Suppressor macrophage treated with lipopolysaccharide for 4 hours (primary cell): ENCODE measurements at places on chromosomes 3 and 15.

DNA sequence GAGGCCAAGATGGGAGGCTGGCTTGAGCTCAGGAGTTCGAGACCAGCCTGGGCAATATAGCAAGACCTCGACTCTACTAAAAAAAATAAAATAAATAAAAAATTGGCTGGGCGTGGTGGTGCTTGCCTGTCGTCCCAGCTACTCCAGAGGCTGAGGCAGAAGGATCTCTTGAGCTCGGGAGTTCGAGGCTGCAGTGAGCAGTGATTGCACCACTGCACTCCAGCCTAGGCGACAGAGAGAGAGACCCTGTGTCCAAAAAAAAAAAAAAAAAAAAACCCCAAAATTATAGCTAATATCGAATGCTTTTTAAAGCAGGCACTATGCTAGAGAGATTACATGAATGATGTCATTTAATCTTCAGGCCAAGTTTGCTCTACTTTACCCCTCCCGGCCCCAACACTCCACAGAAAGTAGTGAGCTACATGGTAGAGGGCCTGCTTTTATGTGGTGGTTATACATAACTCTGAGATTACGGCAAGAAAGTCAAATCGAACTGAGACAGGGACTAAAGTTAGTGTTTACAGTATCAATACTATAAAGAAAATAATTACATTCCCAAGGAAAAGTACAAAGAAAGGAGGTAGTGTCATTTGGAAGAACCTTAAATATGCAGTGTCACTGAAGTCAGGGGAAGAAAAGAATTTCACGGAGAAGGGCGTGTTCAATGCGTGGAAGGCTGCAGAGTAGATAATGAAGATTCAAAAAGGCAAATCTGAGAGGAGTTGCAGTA, 1.1 kb downstream of the ADPGK start:
- DNase-seq: no peak

DNA sequence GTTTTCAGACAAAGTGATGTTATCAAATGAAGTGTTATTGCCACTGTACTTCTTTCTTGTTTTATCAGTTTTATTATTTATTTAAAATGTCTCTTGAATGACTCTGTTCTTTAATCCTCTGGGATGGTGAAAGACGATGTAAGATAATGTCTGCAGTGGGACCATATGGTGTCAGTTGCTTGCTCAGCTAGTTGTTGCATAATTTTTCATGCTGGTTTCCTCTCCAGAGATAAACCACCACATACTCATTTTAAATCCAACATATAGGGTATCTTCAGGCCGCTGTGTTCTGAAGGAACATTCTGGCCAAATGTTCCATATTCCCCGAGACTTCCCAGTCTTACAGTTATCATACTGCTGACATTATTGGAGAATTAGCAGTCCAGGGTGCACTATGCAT, 75.9 kb downstream of the GABRG3 start:
- DNase-seq: no peak

DNA sequence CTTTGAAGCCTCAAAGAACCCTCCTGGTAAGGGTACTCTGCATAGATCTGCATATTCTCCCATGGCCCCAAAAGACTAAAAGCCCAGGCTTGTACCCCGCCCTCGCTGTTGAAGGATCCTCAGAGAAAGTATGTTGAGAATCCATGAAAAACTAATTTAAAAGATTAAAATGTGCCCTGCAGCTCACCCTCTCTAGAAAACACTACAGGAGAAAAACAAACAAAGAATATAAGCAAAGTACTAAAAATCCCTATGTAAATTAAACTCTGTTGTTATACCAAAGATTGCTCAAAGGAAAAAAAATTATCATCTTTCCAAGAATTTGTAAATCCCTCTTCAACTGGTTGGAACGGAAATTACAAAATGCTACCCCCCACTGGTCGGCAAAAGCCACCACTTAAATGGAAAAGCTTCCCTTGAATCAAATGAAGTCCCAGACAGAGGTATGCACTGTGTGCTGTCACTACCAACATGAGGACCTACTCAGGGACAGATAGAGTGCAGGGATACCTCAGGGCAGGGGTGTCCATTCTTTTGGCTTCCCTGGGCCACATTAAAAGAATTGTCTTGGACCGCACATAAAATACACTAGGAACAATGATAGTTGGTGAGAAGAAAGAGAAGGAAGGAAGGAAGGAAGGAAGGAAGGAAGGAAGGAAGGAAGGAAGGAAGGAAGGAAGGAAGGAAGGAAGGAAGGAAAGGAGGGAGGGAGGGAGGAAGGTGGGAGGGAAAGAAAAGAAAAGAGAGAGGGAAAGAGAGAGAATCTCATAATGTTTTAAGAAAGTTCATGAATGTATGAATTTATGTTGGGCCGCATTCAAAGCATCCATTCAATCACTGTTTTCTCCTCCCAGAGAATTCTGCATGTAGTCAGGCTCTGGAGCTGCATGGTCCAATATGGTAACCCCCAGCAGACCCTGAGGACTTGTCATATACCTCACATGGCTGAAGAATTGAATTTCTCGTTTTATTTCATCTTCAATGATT, 88.1 kb downstream of the MAGI1 start:
- DNase-seq: no peak

GRCh38 chr3:113353678-113354077, 87.6 kb downstream of the CFAP44 start:
- DNase-seq: no peak

GRCh38 chr15:53400986-53401385, 358.5 kb downstream of the WDR72 start:
- no peak for DNase-seq

DNA sequence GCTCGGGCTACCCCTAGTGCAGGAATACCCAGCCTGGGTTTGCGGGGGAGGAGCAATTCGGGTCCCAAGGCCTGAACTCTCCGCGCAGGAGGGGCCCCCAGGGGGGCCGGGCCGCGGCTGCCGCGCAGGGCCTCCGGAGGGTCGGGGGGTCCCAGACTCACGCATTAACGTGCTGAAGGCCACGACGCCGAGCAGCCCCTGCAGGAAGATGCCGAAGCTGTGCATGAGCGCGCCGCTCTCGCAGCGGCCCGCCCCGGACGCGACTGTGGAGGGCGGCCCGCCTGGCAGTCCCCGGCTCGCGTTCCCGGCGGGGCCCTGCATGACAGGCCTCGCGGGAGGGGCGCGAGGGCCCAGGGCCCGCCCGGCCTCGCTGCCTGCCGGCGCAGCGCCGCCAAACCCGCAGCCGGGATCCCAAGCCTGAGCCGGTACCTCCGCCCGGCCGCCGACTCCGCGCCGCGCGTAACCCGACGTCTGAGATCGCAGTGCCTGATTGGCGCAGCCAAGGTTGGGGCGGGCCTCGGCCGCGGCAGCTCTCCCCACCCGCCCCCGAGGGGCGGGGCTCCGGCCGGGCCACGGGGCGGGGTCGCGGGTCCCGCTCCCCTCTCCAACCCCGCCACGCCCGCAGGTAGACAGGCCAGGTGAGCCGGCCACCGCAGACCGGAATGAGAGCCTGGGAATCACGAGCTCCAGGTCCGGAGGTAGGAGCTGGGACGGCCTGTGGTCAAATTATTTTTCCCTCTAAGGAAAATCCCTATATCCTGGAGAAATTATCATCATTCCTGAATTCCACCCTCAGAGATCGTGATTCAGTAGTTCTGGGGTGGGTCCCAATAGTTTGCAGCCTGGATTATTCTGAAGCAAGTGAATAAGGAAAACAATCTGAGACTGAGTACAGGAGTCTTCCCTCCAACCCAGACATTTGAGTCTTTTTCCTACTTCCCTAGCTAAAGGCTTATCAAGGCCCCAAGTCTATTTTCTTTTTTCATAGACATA, at the start of gene STIMATE:
STIMATE (minus strand) TSS at position 419 of the 993 bp plus-strand sequence; CDS start at position 321, 98 bp downstream.
- DNase-seq: peak; percentile 90

- DNase-seq: no peak
These were observed 4.7 kb downstream of the LRRC15 start for GRCh38 chr3:194364652-194365434.

- DNase-seq: no peak
These were observed 8.6 kb downstream of the LPCAT4 start for GRCh38 chr15:34358367-34358766.

DNA sequence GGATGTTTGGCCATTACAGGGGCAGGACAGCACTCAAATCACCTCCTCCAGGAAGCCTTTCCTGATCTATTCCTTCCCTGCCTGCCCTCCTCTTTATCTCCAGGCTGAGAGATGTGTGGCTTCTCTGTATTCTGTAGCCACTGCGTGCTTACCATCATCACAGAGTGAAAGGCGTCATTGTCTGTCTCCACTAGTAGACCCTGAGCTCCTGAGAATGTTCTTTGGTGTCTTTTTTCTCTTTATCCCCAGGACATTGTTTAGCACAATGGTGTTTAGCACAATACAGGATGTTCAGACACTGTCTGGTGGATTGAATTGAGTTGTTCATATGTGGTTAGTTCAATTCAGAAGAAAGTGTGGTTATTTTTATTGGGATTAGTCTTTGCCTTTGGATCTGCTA, 26.2 kb upstream of the LARS2 start:
- no peak for DNase-seq

GRCh38 chr15:70023064-70023768, 74.5 kb downstream of the TLE3 start:
- peak; percentile 68 for DNase-seq

- DNase-seq: no peak
These were observed 751.5 kb downstream of the SQOR start for GRCh38 chr15:46386356-46386755.

GRCh38 chr15:49215768-49216739, 46.0 kb downstream of the GALK2 start:
- no peak for DNase-seq

DNA sequence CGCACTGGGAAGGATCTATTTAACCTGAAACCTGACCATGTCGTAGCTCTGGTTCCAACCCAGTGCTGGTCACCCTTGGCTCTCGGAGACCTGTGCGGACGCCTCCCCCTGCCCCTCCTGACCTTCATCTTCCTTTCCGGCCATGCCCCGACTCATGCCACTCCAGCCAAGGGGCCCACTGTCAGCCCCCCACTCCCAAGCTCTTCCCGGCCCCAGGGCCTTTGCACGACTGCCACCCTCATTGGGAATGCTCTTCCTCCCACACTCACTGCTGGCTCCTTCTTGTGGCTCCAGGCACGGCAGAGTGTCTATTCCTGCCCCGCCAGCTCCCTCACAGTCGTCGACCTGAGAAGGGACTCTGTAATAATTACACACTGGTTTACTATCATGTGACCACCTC, 9.4 kb upstream of the IQSEC1 start:
- DNase-seq: no peak

GRCh38 chr3:75048650-75049049, 434.2 kb upstream of the CNTN3 start:
- DNase-seq: no peak

- DNase-seq: no peak
These were observed 50.5 kb upstream of the UBP1 start for GRCh38 chr3:33490641-33491241.

DNA sequence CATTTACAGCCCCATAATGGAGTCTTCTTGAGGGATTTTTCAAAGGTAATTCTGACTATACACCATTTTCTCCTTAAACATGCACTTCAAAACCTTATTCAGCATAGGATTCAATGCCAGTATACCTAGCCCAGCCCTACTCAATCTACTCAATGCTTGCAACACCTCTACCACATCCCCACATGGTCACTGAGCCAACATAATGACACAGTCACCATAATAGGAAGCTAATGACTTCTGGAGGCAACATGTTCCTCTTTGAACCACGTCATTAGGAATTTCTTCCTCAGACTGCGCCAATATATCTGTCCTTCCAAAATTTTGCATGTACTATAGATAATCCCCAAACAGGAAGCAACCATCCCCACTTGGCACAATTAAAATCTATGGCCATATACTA, 153.9 kb upstream of the SETMAR start:
- DNase-seq: peak; percentile 19

DNA sequence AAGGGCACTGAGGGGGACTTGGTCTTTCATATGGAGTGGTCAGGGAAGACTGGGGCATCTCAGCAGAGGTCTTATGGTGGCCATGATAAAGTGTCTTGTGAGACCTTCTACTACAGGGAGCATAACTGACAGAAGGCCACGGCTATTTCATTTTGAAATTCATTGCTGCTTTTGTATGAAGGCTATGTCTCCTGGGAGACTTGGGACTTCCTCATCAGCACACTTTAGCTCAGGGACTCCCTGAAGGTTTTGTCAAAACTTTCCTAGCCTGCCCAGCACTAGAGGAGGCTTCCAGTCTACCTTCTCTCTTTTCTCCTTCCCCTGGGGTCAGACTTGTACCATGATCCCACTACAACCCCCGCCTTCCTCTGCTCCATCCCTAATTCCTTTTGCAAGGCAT, 77.2 kb upstream of the RASGRF1 start:
- DNase-seq: no peak

GRCh38 chr3:14768182-14768790, 50.5 kb upstream of the FGD5 start:
- no peak for DNase-seq

DNA sequence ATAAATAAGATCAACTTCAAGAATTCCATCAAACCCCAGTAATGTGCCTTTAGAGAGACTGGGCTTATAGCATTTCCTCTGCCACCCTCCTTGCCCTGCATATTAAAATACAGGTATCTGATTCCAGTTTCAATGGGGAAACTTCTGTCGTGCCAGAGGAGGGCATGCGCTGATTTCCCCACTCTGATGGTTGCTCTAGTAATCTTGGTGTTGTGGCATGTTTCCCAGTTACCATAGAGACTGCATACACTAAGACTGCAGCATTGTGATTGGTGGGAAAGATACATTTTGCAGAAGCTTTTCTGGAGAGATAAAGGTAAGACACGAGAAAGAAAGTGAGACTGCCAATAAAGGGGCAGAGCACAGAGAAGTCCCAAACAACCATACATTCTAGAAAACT, 225.6 kb downstream of the TIGIT start:
- DNase-seq: no peak

GRCh38 chr15:38040615-38041014, 106.2 kb downstream of the TMCO5A start:
- no peak for DNase-seq

DNA sequence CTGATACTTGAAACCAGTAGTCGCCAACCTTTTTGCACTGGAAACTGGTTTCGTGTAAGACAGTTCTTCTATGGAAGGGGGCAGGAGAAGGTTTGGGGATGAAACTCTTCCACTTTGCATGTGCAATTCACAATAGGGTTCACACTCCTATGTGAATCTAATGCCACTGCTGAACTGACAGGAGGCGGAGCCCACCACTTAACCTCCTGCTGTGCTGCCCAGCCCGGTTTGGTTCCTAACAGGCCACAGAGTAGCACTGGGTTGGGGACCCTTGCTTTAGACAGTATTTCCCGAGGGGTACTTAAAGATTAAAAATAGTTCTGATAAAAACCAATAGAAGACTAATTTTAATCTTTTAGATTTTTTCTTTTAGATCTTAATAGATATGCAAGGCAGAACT, 11.1 kb downstream of the TFG start:
- no peak for DNase-seq

GRCh38 chr15:56608140-56608778, 125.0 kb downstream of the ZNF280D start:
- no peak for DNase-seq

DNA sequence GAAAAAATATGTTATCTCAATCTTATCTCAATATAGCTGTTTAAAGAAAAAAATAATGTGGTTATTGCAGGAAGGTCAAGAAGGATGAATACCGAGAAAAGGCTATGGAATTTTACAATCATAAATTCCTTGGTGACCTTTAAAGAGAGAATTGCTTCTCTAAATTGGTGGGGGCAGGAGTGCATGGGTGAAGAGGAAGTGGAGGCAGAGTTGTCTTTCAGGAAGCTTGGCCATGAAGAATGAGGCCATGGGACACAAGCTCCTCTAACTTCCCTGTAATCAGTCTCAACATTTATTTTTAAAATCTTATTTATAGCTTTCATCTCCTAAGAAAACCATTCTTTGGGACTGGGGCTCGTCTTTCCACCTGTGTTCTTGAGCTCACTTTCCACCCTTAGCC, 22.4 kb upstream of the ALDH1A2 start:
- peak; percentile 81 for DNase-seq
